ENCODE measurements at places on chromosomes 5 and 9.

GRCh38 chr9:114314256-114314867 is 8.5 kb upstream of the ORM1 start:
- no peak for DNase-seq

DNA sequence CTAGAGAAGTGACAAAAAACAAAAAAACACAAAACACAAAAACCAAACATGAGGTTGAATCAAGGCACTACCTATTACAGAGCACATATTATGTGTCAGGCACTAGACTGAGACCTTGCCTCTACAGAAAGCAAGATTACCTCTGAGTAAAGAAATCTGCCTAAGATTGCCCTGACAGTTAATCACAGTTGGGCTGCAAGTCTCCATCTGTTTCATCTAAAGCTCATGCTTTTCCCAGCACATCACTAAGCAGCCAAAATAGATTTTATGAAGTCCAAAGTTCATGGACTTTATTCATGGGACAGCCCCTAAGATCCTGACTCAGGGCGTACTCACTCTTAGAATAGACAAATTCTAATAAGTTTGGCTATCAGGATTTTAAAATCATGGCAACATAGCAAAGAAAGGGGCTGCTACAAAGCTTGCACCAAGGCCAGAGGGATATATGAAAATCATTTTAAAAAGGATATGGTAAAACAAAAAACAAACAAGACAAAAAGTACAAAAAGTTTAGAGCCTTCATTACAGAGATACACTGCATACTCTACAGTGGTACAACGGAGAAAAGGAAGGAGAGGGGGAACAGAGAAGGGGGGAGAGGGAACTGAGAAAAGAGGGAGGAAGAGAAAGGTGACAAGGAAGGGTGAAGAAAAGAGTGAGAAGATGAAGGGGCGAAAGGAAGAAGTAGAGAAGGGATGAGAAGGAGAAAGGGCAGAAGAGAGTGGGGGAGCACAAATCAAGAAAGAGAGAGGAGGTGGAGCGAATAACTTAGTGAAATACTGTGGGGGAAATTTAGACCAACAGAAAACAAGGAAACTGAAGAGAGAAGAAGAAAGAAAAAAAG is 58.2 kb downstream of the RICTOR start:
- no peak for DNase-seq

GRCh38 chr9:79641070-79641469 is 69.3 kb downstream of the TLE4 start:
- DNase-seq = no peak

DNA sequence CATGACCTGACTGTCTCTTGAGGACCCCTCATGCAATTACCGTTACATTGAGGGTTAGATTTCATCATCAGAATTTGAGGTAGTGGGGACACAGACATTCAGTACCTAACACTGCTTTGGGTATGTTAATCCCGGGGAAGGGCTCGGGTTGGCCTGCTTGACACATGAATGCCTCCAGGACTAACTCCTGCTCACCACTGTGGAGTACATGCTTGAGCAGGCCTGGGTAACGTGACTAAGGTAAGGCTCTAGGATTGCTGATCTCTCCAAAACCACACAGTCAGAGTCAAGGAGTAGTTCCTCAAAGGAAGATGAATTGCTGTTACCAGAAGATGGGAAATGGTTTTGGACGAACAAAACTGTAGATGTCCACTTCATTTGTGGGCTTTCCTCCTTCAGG is 376.3 kb upstream of the ZNF462 start:
- no peak for DNase-seq

GRCh38 chr9:9556865-9557803 is 1055.7 kb downstream of the PTPRD start:
- DNase-seq = no peak

- no peak for DNase-seq
Observed at GRCh38 chr5:98839469-98840383, 66.3 kb downstream of the RGMB start.

DNA sequence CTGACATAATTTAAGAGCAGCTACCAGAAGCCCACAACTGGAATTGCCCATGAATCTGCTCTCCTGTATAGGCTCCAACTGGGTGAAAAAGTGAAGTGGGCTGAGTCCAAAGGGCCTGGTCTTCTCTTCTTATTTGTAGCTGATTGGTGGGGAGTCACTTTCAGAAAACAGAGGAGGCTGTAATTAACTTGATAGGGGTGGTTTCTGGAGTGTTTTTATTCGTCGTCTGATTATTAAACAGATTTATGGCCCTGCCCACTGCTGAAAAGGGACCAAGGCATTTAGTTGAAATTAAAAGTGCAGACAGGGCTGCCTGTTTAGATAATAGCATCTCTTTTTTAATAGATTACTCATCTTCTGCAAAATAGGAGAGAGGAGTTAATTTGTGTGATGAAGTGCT is 81.0 kb upstream of the SAP30L start:
- no peak for DNase-seq

- no peak for DNase-seq
Observed at GRCh38 chr5:172491481-172491880, 37.2 kb upstream of the SH3PXD2B start.

- DNase-seq = no peak
Observed at GRCh38 chr9:120440791-120441190, 139.2 kb downstream of the CDK5RAP2 start.

GRCh38 chr5:102249381-102249780 is 46.7 kb downstream of the SLCO4C1 start:
- no peak for DNase-seq

GRCh38 chr9:117926031-117926658 is 221.9 kb downstream of the TLR4 start:
- DNase-seq = no peak

DNA sequence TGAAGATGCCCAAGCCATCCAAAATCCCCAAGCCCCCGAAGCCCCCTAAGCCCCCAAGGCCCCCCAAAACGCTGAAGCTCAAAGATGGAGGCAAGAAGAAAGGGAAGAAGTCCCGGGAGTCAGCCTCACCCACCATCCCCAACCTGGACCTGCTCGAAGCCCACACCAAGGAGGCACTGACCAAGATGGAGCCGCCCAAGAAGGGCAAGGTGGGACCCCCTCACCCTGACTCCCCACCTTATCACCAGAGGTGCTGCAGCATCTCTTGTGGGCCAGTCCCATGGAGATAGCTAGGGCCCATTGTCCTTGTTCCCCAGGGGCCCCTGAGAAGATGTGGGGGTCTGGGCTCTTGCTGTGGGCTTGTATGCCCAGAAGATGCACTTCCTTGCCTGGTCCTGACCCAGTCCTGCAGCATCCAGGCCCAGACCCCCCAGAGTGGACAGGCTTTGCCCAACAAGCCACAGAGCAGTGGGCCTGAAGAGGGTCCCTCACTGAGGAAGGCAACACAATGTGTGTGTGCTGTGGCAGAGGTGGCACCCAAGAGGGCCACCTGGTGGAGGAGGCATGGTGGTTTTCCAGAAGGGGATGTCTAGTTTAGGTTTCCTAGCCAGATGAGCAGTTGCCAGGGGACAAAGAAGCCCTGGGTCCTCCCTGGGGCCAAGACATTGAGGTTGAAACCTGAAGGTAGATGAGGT is 84.1 kb downstream of the PHF2 start:
- DNase-seq = no peak

DNA sequence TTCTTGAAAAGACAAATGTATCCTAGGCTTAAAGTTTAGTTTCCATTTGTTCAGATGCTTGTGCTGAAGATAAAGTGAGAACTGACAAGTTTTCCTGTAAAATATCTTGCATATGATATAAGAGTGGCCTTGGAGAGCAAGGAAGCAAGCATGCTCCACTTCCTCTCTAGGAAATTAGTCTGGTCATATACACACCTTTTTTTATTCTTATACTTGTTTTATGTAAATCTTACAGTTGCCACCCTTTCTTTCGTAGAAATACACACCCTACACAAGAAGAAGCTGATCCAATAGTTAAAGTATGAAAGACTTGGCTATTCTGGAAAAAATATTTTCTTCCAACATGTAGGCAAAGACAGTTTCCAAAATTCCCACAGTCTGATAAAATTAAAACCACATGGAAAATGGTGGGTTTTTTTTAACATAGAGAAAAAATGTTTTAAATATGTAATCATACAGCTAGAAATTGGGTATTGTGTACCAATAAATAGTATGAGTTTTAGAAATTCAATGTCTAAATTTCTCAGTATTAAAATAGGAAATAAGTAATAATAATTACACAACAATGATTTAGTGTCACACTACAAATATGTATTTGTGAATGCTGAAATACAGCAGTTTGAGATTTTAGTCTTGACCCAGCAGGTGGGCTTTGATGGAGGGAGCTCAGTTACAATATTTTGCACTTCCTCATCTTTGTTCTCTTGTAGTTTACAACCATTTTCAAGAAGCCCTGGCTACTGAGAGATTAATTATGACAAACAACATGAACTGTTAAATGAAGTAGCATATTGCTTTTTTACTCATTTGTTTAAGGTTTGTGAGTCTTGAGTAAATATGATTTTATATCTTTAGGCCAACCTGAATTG is 185.7 kb upstream of the GNA14 start:
- DNase-seq = no peak

DNA sequence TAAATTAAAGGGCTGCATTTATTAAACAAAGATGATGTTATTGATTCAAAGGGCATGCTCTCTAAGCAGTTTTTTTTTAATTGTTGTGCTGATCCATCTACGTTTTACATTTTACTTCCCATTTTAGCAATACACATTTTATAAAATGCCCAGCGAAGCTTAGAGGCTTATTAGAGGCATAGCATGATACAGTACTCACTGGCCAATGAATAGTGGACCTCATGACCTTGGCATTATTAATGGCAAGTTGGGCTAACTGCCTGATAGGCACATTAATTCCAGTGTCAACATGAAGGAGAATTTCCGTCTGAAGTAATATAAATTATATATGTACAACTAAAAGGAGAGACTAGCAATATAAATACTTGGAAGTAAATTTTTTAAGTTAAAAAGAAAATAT is 837.2 kb downstream of the EFNA5 start:
- no peak for DNase-seq

GRCh38 chr5:170285181-170285580 is 12.4 kb downstream of the LCP2 start:
- DNase-seq = no peak

GRCh38 chr5:171956887-171957495 is 49.4 kb downstream of the FBXW11 start:
- DNase-seq = no peak

DNA sequence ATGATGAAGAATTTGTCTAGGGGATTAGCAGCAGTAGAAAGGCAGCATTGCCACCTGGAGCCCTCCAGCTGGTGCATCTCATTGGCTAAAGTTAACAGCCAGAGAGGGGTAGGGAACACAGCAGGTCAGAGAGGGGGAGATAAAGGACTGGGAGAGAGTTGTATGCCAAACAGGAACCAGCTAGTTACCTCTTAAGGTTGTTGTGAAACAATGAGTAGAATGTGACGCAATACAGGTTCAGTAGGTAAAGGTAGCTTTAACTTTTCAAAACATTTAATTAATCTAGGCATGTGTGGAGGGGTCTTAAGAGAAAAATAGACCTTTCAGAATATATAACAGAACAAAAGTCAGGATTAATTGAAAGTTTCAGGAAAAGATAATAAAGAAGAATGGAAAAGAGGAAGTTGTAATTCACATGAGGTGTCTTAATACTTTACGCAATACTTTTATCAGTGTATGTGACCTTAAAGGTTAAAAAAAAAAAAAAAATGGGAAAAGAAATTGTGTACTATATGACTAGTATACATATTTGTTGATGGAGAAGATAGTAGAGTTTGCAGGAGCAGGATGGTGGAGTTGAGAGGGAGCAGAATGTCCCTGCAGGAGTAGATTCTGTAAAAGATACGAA is 14.3 kb downstream of the FBXO38 start:
- no peak for DNase-seq

DNA sequence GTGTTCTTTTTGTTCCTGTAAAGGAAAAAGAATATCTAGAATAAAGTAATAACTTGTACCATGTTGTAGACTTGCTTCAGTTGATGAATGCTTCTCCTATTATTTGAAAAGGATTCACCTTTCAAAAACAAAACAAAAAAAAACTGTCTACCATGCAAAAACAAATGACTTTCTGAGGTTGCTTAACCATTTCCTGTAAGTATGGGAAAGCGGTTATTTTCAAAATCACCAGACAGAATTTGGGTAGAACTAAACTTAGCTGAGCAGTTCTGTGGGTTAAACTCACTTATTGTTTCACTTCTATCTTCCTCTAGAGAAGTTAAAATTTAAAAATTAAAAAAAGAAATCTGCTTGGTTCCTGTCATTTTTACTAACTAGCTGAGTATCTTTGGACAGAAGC is 25.2 kb downstream of the LNPEP start:
- no peak for DNase-seq

GRCh38 chr5:54159153-54159892 is 151.1 kb downstream of the ARL15 start:
- no peak for DNase-seq
